Uterus (tissue), 4 donors: ENCODE measurements at places on chromosomes 13 and 19.

DNA sequence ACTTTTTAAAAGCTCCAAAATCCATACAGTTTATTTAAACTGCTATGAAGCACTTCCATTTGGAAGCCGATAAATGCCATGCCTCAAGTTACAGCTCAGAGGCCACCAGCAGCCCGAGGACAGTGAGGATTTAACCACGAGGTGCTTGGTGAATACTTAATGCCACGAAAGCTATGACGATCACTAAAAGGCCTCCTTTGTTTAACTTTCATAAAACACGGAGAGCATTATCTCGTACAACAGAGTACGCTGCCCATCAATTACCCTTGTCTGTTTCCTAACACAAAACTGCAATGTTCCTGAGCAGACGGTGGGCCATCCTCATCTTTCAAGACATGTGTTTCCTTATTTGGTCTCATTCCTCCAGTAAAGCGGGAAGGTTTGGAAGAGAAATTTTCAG is 58.4 kb downstream of the PEPD start:
- H3K27ac ChIP-seq = no peak overlapping the region
- no peaks in the 10 kb centered on the region for H3K36me3 ChIP-seq
- H3K27me3 ChIP-seq = no peaks in the 10 kb centered on the region
- H3K4me3 ChIP-seq = no peak overlapping the region

GRCh38 chr13:46992383-46992952 is 95.6 kb upstream of the HTR2A start:
- no peaks in the 10 kb centered on the region for H3K4me1 ChIP-seq
- H3K36me3 ChIP-seq = no peaks in the 10 kb centered on the region
- no peak overlapping the region for H3K27ac ChIP-seq
- no peak for DNase-seq
- no peaks in the 10 kb centered on the region for H3K27me3 ChIP-seq

DNA sequence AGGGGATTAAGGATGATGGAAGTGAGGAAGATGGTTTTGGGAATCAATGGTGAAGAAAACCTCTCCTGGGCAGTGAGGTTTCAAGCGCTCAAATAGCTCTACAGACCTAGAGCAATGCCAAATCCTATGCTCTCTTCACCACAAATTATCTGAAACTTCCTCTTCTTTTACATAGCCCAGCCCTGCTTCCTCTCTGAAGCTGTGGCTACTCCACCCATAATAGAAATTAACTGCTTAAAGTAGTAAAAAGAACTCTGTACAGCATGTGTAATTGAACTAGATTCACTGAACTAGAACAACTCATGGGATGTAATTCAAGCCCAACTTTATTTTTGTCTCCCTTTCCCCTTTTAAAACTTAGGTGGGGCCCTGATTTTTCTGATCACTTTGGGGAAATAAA is 20.4 kb upstream of the IFT88 start:
- no peak overlapping the region for H3K4me3 ChIP-seq
- H3K4me1 ChIP-seq = no peaks in the 10 kb centered on the region
- no peak overlapping the region for H3K27ac ChIP-seq
- no peaks in the 10 kb centered on the region for H3K27me3 ChIP-seq
- DNase-seq = no peak

GRCh38 chr19:10858204-10858828 is 10.1 kb downstream of the C19orf38 start:
- H3K4me1 ChIP-seq = no peaks in the 10 kb centered on the region
- no peak for DNase-seq
- no peaks in the 10 kb centered on the region for H3K36me3 ChIP-seq
- no peak overlapping the region for H3K27ac ChIP-seq

- H3K27ac ChIP-seq = no peak overlapping the region
- DNase-seq = no peak
- no peaks in the 10 kb centered on the region for H3K4me1 ChIP-seq
- no peak overlapping the region for H3K4me3 ChIP-seq
These were observed 1856.1 kb downstream of the OLFM4 start for GRCh38 chr13:54884682-54885081.
